ENCODE measurements at places on chromosomes 6 and 20. TPM values are rescaled to one million over a fixed set of nuclear protein-coding genes. Genes with fewer than 3 reads are reported as not detected.

The ARFGEF3 gene
- 0.05 TPM for total RNA-seq

The SCUBE3 gene
- not detected for total RNA-seq

The MCCD1 gene
- not detected for total RNA-seq

The PPP1R3D gene
- 6.7 TPM for total RNA-seq

The SLC16A10 gene
- 6.3 TPM for total RNA-seq

The CALHM6 gene
- total RNA-seq = 20.6 TPM

The SLPI gene
- not detected for total RNA-seq

The CST2 gene
- not detected for total RNA-seq

The MOCS1 gene
- total RNA-seq = not detected

The FAM83B gene
- not detected for total RNA-seq

The VGLL2 gene
- total RNA-seq = not detected

The EDN1 gene
- total RNA-seq = not detected

The EPPIN gene
- not detected for total RNA-seq

The NKAPL gene
- not detected for total RNA-seq

DNA sequence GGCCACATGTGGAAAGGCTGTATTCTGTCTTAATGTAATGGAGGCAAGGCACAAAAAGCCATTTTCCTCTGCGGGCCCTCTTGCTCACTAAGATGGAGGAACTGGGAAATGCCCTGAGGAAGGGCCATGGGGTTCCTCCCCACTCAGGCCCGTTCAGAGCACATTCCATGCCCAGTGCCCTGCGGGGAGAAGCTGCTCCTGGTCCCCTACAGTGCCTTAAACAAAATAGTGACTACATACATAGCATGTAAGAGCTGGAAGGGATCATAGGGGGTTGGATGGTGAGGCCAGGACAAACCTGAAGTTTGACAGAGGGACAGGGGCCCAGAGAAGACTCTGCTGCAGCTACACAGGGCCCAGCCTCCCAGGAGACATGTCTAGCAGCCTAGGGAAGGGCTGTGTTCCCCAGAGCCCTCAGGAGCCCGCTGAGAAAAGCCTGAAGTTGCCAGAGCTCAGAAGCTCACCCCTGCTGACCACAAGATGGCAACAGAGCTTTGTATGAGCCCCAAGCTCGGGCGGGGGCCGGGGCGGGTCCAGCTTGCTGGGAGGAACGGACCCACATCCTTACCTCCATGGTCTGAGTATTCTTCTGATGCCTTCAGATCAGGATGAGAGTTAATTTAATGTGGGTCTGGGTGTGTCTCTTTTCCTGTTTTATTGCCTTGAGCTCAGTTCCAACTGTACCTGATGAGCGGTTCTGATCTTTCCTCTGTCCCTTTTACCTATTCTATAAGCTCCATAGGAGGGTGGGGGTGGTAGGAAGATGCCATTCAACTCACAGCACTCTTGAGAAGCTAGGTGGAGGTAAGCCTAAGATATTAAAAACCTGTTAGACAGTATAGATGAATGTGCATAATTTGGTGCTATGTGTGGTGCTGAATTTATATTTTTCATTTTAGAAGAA is 242.9 kb downstream of the CDC5L start:
- peaks cover 8% of the 10 kb centered on the region for H3K27me3 ChIP-seq
- H3K4me1 ChIP-seq = peaks cover 7% of the 10 kb centered on the region
- DNase-seq = peak; percentile 40
- H3K27ac ChIP-seq = no peak overlapping the region
- no peaks in the 10 kb centered on the region for H3K36me3 ChIP-seq
- no peak overlapping the region for H3K4me3 ChIP-seq

DNA sequence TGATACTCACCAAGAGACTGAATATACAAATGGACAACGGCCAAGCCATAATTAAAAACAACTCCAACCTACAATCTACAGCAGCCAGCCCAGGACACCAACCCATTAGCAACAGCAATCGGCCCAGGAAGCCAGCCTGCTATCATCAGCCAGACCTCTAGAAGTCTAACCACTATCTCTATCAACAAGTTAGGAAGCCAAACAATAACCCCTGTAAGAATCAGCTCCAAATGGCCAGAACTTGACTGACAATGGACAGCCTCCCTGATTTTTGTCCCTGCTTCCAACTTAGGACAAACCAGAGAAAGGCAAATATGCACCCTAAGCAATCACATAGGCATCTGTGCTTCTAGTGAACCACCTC is 511.8 kb upstream of the JARID2 start:
- peak overlapping the region; percentile 80 for H3K27ac ChIP-seq
- peaks cover 18% of the 10 kb centered on the region for H3K36me3 ChIP-seq
- no peak for DNase-seq
- no peaks in the 10 kb centered on the region for H3K27me3 ChIP-seq
- H3K4me1 ChIP-seq = peaks cover 85% of the 10 kb centered on the region

- no peak overlapping the region for H3K27ac ChIP-seq
- DNase-seq = no peak
- no peaks in the 10 kb centered on the region for H3K4me1 ChIP-seq
- peaks cover 2% of the 10 kb centered on the region for H3K27me3 ChIP-seq
- H3K4me3 ChIP-seq = no peak overlapping the region
These were observed 27.5 kb downstream of the RSPH3 start for GRCh38 chr6:158972241-158973233.

GRCh38 chr6:145137425-145137824 is 597.9 kb downstream of the EPM2A start:
- no peaks in the 10 kb centered on the region for H3K27me3 ChIP-seq
- DNase-seq = no peak

DNA sequence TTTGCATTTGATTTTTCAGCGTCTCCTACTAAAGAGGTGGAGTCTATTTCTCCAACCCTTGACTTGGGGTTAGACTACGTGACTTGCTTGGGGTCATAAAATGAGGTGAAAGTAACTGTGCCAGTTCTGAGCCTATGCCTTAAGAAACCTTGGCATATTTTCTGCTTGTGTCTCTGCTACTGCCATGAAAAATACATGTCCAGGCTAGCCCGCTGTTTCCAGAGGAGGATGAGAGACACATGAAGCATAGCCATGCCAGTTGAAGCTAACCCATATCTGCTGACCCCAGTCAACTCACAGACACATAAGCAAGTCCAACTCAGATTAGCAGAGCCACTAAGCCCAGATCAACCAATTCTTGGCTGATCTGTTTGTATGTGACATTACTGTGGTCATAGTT is 38.7 kb downstream of the SCP2D1 start:
- no peak overlapping the region for H3K27ac ChIP-seq
- DNase-seq = no peak
- H3K27me3 ChIP-seq = peaks cover 5% of the 10 kb centered on the region
- H3K36me3 ChIP-seq = no peaks in the 10 kb centered on the region
- H3K4me1 ChIP-seq = no peaks in the 10 kb centered on the region

GRCh38 chr6:4870821-4871494 is 94.8 kb downstream of the CDYL start:
- no peaks in the 10 kb centered on the region for H3K27me3 ChIP-seq
- DNase-seq = no peak
- H3K4me3 ChIP-seq = no peak overlapping the region
- H3K4me1 ChIP-seq = no peaks in the 10 kb centered on the region
- H3K27ac ChIP-seq = no peak overlapping the region

DNA sequence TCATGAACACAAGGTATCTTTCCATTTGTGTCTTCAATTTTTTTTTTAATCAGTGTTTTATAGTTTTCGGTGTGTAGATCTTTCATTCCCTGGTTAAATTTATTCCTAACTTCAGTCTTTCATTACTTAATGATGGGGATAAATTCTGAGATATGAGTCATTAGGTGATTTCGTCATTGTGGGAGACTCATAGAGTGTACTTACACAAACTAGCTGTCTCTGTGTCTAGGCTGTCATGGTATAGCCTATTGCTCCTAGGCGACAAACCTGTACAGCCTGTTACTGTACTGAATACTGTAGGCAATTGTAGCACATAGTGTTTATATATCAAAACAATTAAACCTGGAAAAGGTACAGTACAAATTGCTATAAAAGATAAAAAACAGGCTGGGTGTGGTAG is 42.1 kb downstream of the SMAP1 start:
- no peak overlapping the region for H3K4me3 ChIP-seq
- DNase-seq = no peak
- no peaks in the 10 kb centered on the region for H3K27me3 ChIP-seq

GRCh38 chr6:423055-423798 is 31.7 kb downstream of the IRF4 start:
- H3K27ac ChIP-seq = peak overlapping the region; percentile 36
- H3K4me1 ChIP-seq = peaks cover 29% of the 10 kb centered on the region
- DNase-seq = no peak
- peaks cover 6% of the 10 kb centered on the region for H3K36me3 ChIP-seq
- H3K4me3 ChIP-seq = no peak overlapping the region

DNA sequence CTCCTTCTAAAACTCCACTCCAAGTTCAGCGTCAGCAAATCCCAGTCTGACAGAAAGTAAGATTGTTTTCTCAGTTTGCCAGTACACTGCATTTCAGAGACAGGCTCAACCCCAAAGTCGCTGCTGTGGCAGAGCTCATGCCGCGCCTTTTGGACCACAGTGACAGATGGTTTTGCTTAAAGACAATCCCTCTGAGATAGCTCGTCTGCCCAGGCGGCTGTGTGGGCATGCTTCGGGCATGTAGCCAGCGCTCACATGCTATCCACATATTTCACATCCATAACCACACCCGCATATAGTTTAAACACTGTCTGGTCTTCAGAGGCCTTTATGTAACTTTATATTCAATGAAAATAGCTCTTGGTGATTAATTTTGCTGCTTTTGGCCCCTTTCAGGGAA is 14.7 kb upstream of the PXDC1 start:
- DNase-seq = no peak
- H3K4me1 ChIP-seq = no peaks in the 10 kb centered on the region
- no peak overlapping the region for H3K4me3 ChIP-seq

DNA sequence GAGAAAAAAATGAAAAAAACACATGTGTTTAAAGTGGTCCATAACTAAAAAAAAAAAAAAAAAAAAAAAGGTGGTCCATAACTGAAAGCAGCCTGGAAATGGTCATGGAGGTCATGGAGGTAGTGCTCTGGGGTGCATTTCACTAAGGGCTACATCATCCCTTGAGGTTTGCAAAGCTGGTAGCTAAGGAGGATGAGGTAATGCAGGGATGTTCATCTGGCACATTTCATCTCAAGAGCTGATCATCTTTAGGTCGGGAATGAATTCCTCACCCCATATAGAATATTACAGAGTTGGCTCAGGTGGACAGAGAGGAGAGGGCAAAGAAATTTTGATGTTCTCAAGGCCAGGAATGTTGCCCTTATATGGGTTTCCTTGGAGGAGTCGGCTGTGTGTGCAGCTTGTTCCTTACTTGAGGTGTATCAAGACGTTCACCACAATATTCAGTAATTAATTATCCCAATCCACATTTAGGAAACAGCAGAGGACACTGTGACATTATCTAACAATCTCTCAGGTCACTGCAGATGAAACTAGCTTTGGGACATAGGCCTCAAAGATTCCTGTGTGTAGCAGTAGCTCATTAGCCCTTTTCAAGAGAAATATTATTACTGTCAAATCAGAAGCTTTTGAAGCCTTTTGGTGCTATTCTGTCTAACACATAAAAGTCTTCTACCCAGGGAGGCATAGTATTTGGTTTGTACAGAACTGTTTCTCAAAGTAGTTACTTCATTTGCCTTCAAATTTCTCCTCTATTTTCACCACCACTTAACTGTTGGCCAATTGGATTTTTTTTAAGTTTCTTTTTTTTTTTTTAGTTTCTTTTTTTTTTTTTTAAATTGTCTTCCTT is 46.8 kb downstream of the CYP24A1 start:
- no peaks in the 10 kb centered on the region for H3K36me3 ChIP-seq
- no peak overlapping the region for H3K4me3 ChIP-seq
- no peaks in the 10 kb centered on the region for H3K27me3 ChIP-seq

DNA sequence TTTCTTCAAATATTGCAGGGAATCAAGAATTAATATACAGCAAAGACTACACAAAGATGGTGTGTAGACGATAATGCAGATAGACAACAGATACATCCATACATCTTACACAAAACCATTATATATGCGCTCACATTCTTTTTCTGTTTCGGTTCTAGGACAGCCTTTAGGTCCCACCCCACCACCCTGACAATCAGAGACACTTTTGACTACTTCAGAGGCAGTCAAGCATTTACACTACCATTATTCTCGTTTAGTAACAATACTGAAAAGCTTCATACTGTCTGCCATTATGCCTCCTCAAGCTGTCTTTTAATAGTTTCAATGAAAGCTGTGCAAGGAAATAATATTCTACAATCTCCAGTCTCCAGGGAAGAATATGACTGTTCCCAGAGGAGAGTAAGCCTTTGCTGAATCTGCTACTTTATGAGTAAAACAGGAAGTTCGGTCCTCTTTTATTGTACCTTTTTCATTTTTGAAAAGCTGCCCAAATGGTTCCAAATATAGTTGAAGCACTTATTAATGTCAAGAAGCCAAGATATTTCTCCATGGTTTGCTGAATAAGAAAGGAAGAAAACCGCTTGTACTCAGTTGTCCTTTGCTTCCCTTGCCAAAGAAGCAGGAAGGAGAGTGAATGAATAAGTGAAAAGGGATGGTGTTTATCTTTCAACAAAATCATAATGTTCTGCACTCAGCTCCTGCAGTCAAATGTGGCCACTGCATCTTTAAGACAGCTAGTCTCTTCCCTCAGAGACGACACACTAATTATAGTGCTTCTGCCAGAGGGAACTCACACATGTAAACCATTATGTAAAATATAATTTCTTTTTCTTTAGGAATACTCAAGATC is 468.3 kb downstream of the CDC5L start:
- H3K4me1 ChIP-seq = no peaks in the 10 kb centered on the region
- no peak for DNase-seq
- no peak overlapping the region for H3K4me3 ChIP-seq
- peaks cover 3% of the 10 kb centered on the region for H3K36me3 ChIP-seq

DNA sequence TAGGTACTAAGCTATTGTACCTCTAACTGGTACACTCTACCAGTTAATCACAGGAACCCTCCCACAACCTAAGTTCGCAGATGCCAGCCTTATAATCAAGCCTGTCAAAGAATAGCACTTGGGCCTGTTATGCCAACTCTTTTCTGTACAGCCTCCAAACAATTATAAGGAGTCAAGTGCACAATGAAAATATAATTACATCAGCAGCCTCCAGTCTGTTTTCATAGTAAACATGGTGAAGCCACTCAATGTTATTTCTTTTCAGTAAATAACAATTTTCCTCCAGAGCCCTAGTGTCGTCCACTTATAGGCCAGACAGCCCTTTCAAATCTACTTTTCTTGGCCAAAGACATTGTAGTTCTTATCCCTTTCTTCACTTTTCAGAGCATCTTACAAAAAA is 82.7 kb upstream of the CARMIL1 start:
- no peak for DNase-seq
- no peak overlapping the region for H3K4me3 ChIP-seq
- no peaks in the 10 kb centered on the region for H3K36me3 ChIP-seq
- peaks cover 19% of the 10 kb centered on the region for H3K27me3 ChIP-seq

GRCh38 chr20:31869942-31870725 is at the start of the genes DUSP15 and TTLL9:
Gene DUSP15 (minus strand): TSS chr20:31870527. CDS start chr20:31870337, 190 bp downstream.
Gene TTLL9 (plus strand): TSS chr20:31870634. CDS start chr20:31871127, 493 bp downstream.
- H3K27me3 ChIP-seq = peaks cover 51% of the 10 kb centered on the region
- H3K36me3 ChIP-seq = peaks cover 2% of the 10 kb centered on the region

DNA sequence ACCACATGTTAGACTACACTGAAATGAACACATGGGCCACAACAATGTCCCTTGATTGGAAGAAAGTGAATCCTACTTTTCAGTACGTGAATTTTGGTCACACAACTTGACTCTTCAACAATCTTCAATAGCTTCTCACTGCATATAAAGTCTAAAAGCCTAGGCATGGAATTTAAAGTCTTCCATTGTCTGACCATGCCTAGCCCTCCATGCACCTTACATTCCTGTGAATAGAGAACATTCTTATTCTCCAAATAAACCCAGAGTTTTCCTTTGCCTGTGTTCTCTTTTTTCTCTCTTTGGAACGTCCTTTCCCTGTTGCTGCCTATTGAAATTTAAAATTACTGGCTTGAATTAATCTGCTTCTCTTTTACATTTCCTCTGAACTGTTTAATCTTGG is 207.5 kb downstream of the ASCC3 start:
- H3K4me1 ChIP-seq = no peaks in the 10 kb centered on the region
- H3K4me3 ChIP-seq = no peak overlapping the region
- no peaks in the 10 kb centered on the region for H3K27me3 ChIP-seq
- peaks cover 4% of the 10 kb centered on the region for H3K36me3 ChIP-seq
- H3K27ac ChIP-seq = no peak overlapping the region

All from activated CD8-positive, alpha-beta T cell treated with anti-CD3 and anti-CD28 coated beads, Interleukin-2, amount 10 ng/mL, durations not matched to agents 7 days and 5 days (primary cell).